ENCODE measurements at places on chromosomes 1 and 21. TPM values are rescaled to one million over a fixed set of nuclear protein-coding genes. Genes with fewer than 3 reads are reported as not detected.

The NCDN gene
- total RNA-seq = 17.1 TPM

The ERG gene
- total RNA-seq = not detected

The TRIM45 gene
- total RNA-seq = 1.6 TPM

The C4BPA gene
- total RNA-seq = 0.60 TPM

The AXDND1 gene
- 0.39 TPM for total RNA-seq

The FAM72C gene
- 5.8 TPM for total RNA-seq

The TP73 gene
- total RNA-seq = 0.65 TPM

Data from A549 treated with CORT108297 at 1 μM for 4 hours (cell line).